ENCODE measurements at places on chromosomes 7 and 10.
A peak's percentile ranks its signal among the peaks of the same experiment; 100 is the strongest.

GRCh38 chr7:155660758-155661093 lies 16.3 kb downstream of the RBM33 start:
- no peak for DNase-seq

DNA sequence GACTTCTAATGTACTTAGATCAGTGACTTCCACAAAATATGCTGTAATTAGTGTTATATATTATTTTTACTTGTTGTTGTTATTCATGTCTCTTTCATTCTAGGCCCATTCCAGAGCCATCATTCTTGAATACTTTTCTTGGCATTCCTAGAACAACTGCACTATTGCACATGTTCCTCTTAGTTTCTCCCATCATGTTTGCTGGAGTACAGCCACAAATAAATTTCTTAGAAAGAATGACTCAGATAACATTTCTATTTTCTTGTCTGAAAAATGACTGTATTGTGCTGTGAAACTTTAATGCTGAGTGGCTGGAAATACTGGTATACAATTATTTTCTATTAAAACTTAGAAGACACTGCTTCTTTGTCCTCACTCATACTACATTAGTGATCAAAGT lies 651.0 kb upstream of the STEAP1 start:
- no peak for DNase-seq

- no peak for DNase-seq
Measured at GRCh38 chr7:69710768-69711438, 112.6 kb downstream of the AUTS2 start.

DNA sequence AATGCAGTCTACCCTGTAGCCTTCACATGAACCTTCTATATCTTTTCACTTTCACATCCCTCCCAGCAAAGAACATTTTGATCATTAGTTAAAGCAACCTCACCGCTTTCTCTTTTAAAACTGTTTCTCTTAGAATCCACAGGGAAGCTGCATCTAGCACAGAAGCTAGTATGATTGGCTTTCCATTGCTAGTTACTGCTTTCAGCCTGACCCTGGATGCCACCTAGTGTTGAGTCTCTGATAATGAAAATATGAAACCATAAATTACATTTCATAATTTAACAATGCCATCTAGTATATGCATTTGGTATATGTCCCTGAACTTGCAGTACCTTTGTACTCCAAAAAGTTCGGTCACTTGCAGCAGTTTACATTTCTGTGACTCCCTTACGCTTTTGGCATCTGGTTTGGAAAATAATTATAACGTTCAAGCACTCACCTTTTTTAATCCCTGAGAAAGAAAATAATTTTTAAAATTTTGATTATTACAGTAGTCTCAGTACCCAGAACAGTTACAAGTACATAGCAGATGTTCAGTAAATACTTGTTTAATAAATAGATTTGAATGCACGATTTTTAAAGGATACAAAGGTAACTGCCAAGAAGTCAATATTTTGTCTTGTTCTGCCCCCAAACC lies 22.7 kb downstream of the CISD1 start:
- peak; percentile 3 for DNase-seq

- DNase-seq, result no peak
Measured at GRCh38 chr7:36165059-36165458, 12.0 kb downstream of the EEPD1 start.
